ENCODE measurements at places on chromosomes 7 and 10. TPM values are rescaled to one million over a fixed set of nuclear protein-coding genes. Genes with fewer than 3 reads are reported as not detected.

The FKBP6 gene
- polyA plus RNA-seq, result 0.78 TPM

The WDR86 gene
- 57.5 TPM for polyA plus RNA-seq

The HSPA12A gene
- 32.7 TPM for polyA plus RNA-seq

The C10orf105 gene
- 0.16 TPM for polyA plus RNA-seq

The IL15RA gene
- polyA plus RNA-seq, result 2.1 TPM

The RNF133 gene
- polyA plus RNA-seq, result 0.17 TPM

The NRCAM gene
- 26.6 TPM for polyA plus RNA-seq

The NEUROG3 gene
- not detected for polyA plus RNA-seq

The STEAP1 gene
- polyA plus RNA-seq, result 11.5 TPM

DNA sequence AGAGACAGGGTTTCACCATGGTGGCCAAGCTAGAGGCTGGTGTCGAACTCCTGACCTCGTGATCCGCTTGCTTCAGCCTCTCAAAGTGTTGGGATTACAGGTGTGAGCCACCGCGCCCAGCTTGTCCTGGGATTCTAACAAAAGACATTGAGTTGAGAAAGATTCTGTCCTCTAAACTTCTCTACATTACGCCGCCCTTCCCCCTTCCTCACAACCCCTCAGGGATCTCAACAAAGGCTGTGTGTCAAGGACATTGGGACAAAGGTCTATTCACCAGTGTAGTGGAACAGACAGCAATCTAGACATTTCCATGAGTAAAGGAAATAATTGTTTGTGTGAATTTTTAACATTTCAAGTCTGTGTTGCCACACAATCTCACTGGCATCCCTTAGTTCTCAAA is 68.8 kb upstream of the KIF5B start:
- DNase-seq, result no peak

DNA sequence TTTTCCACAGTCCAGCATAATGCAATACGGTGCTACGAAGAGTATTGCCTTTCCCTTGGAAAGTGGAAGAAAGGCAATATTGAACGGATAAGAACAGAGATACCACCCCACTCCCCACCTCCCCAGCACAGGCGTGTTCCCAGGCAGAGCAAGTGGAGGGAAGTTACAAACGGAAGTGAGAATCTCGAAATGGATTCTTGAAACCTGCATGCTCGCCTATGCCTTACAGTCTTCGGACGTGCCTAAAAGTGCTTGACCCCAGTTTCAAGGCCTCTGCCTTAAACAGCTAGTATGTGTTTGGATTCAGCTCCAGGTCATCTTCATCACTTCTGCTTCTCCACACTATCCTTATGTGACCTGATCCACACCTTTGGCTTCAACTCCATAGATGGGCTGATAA is 35.0 kb upstream of the USP6NL start:
- DNase-seq, result no peak

DNA sequence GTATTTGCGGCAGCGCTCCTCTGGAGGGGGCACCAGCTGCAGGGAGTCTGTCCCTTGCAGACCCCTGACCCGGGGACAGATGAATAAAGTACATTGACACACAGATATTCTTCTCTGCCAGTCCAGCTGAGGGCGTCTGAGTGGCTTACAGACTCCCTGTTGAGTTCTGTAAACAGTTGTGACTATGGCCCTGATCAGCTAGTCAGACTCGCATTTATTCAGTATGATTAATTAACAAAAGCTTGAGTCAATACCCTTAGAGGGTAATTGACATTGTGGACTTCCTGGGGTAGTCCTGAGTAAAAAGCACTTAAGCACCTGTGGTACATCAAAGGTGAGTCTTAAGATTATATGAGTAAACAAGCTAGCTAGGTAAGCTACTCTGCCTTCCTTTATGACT is 21.0 kb downstream of the ANKRD30A start:
- no peak for DNase-seq

GRCh38 chr10:62618054-62618453 is 186.5 kb upstream of the ADO start:
- DNase-seq, result no peak

DNA sequence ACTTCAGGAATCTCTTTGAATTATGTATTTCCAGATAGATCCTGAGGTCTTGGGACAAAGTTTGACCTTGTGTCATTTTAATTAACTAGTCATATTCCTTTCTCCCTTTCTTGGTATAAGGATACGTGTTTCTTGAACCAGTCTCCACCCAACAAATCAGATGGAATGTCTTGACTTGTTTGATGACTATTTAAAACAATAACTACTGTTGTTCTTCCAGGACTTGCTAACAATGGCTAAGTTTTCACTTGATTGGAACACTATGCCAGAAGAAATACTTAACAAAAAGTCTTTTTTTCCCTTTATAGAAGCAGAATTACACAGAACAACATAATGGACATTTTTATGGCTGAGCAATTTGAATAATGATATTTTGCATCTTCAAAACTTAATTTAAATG is 43.0 kb upstream of the WIPF3 start:
- DNase-seq, result no peak

DNA sequence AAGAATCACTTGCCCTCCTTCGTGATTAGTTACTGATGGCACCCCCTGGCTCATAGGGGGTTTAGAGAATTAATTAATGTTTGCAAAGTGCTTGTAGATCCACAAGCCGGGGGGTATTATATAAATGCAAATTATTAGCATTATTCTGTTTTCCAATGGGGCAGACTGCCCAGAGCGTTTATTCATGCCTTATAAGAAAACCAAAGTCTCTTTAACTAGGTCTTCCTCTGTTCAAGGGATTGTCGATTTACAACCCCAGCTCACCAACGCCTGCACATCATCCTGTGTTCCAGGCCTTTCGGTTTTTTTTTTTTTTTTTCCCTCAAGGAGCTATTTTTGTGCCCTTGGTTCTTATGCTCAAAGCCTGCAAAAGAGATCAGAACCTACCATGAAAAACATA is 630.7 kb downstream of the PARD3 start:
- DNase-seq, result no peak

- no peak for DNase-seq
These were observed 290.7 kb downstream of the KLF6 start for GRCh38 chr10:3494131-3494837.

DNA sequence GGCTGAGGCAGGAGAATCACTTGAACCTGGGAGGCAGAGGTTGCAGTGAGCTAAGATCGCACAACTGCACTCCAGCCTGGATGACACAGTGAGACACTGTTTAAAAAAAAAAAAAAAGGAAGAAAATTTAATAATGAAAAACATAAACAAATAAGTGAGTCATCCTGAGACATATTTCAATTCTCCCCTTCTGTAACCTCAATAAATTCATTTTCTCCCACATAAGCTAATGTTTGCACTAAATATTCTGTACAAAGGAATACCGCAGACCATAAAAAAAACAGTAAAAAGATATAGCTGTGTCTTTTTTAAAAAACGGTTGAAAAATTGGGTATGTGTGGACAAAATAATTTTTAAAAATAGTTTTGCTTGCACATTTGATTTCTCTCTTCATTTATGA is 654.0 kb downstream of the KCNMA1 start:
- no peak for DNase-seq

- no peak for DNase-seq
These were observed 1.5 kb upstream of the GRIFIN start for GRCh38 chr7:2477447-2478398.

DNA sequence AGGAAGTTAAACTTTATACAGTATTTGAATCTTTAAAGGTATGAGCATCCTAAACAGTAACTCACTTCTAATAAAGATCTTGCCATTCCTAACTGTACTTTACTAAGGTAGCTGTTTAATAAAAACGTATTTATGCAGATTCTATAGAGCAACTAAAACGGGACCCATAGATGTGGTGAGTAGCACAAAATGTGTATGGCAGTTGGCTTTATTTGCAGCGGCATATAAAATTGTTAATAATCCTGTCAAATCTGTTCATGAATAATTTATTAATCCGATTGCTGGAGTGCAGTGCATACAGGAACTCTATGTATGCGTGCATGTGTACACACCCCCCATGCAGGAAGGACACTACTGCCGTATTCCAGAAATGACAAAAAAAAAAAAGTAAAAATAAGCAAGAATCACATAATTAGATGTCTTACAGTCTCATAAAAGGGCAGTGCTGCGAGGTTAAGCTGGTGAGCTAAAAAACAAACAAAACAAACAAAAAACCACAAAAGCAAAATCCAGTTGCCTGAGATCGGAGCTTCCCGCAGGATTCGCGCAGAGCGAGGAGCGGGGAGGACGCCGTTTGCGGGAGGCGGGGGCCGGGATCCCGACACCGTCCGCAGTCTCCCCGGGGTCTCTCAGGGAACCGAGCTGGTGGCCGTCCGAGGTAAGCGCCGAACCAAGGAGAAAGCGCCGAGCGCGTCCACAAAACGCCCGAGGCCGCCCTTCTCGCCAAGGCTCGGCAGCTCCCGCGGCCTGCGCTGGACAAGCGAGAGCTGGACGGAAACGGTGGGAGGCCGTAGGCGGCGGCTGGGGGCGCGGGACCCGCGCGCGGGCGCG is 518 bp upstream of the COMMD3 start:
- no peak for DNase-seq

DNA sequence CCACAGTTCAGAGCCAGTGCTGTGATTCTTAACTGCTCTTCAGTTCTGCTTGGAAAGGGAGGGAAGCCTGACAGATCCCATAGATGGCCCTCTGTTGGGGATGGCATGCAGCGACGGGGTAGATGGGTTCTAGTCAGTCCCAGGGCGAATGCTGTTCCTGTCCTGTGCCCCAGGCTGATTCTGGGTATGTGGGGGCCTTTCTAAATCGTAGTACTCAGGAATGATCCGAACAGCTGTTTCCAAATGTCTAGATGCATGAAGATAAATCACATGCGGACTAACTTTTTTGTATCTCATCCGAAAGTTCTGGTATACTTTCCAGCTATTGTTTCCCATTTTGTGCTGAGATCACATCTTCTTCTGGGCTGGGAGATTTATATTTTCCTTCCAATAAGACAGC is 186.0 kb upstream of the MKI67 start:
- no peak for DNase-seq

DNA sequence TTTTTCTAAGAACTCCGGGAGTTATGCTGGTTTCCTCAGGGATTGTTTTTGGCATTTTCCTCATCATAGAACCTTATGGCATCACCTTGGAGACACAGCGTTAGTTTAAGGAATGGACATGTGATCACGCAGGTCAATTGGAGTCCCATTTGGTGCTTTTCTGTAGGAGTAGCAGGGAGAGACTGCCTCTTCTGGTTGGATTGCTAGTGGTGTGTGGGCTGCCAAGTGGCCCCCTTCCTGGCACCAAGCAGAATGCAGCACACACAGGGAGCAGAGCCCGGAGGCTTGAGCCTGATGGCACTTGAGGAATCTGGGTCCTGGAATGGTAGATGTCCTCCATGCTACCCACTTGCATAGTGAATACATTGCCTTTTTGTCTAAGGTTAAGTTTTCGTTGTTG is 57.9 kb downstream of the SDK1 start:
- no peak for DNase-seq

- DNase-seq, result no peak
These were observed 105.6 kb downstream of the VTI1A start for GRCh38 chr10:112552593-112553110.

DNA sequence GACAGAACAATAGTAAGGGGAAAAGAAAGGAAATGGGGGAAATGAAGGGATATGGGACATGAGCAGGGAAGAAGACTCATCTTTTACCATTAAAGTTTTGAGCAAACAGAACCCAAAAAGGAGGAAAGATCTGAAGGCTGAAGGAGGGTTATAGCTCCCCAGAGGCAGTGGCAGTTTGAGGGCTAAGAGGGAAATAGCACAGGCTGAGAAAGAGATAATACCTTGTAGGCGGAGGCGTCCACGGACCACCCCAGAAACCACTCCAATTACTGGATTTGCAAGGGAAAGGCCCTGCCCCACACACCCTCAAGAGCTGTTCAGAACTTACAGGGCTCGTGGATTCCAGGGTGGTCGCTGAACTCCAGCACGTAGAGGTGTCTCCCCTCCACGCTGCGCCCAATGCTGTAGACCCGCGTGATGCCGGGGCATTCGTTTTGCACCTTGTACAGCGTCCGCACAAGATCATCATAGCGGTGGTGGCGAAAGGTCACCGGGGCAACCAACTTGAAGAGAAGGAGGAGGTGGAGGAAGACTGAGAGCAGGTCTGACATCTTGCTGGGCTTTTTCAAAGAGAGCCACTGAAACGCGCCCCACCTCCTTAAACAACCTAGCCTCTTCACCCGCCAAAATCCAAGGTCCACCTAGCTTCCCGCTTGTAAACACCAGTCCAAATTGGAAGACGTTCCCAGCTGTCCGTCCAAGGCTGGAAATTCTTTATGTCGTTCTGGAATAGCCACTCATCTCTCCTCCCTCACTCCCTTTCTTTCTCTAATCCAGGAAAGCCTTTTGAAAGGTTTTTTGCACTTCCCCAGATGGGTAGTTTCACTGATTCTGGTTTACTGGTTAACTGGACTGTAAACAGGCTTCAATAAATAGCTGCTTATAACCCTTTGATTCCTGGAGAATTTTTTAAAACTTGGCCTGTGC is at the start of gene CPN1:
CPN1 (minus strand) TSS at position 795 of the 927 bp plus-strand sequence; CDS start at position 551, 244 bp downstream.
- no peak for DNase-seq

DNA sequence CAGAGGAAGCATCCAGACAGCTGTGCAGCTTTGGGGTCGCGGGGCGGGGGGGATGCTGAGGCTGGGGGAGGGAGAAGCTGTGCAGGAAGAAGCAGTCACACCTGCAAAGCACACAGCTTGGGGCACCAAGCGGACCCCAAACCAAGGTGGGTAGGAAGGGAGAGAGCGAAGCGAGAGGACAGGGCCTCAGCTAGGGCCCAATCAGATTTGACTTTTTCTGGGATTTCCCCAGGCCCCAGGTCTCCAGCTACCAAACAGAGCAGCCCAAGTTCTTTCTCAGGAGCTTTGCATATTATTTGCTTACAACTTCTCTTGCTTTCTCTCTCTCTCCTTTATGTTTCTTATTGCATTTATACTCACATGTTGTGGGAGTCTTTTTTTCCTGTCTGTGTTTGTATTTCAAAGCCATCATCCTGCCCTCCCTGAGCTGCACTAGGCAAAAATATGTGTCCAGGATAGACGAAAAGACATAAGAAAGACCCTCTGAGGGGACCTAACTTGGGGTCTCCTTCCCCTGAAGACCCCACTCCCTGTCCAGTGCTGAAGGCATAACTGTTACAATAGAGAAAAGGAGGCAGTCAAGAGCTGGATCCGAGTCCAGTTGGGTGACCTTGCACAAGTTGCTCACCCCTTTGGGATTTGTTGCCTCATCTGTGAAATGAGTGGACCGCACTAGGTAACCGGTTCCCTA is 50.6 kb upstream of the SMNDC1 start:
- no peak for DNase-seq
